Left cardiac atrium (tissue), 4 donors: ENCODE measurements at places on chromosomes 3 and 15.

DNA sequence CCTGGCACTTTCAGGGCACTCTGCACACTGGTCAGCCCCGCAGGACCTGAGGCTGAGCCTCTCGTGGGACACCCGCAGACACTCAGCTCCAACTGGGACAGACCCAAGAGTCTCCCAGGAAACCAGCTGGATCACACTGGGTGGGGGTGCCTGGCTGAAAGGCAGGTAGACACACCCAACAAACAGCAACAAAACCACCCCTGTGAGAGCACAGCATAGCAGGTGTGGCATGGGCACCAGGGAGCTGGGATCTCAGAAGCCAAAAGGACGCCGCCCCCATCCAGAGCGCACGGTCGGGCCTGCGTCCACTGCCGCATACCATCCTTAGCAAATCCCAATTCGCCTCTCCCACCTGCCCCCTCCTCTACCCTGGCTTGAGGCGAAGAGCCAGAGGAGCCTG lies 154.2 kb upstream of the LINGO1 start:
- no peak for DNase-seq

DNA sequence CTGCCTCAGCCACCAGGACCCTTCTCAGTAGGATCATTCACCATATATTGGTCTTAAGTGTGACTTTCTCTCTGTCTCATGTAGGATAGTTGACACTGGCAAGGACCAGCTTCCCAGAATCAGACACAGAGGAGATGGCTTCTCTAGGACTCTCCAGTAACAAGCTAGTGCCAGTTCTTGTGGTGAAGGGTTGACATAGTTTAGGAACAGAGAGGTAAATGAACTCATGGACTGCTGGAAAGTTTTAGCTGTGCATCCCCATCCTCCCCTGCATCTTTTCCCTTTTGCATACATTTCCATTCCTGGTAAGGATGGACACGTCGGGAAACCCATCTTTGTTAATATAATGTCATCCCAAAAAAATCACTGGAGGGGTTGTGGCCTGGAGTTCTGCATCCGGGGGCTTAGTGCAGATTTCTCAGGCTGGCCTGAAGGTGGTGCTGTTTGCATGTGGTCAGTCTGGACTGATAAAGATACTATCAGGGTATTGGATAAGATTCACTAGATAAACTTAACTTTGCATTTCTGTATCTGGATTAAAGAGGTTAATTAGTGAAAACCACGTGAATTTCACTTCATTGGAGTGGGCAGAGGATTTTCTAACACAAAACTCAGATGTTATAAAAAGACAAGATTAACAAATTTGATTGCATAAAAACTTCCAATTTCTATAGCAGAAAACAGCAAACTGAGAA lies 110.8 kb downstream of the TBC1D2B start:
- DNase-seq: no peak

- no peak for DNase-seq
These were observed 53.1 kb downstream of the SLC4A7 start for GRCh38 chr3:27431116-27431515.

DNA sequence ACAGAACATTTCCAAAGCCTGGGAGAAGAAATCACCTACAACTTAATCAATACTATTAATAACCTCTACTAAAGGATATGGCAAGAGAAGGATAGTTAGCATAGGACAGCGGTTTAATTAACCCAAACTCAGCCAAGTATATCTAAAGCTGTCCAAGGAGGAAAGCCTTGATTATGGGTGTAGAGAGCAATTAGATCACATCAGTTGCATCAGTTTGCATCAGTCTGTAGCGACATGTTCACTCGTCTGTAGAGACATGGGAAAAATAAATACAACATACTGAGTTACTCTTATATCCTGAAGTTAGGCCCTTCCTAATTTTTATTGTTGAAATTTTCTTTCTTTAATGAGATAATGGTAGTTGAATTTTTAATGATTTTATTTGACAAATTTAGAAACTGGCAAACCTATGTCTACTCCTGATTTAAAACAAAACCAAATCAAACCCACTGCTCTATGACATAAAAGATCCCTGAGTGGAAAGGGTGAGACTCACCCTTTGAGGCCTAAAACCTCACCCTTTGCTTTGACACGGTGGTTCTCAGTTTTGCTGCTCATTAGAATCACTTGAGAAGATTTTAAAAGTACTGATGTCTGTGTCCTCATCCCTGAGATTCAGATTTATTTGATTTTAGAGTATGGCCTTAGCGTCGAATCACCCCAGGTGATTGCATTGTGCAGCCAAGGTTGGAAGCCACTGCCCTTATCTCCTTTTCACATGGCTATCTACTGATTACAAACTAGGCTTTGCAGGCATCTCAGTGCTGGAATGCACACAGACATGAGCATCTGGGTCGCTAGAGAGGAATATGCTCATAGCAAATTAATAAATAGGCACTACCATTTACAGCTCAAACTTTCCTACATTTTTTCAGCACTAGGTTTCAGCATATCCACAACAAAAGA lies 2.8 kb upstream of the CLRN1 start:
- DNase-seq: no peak

DNA sequence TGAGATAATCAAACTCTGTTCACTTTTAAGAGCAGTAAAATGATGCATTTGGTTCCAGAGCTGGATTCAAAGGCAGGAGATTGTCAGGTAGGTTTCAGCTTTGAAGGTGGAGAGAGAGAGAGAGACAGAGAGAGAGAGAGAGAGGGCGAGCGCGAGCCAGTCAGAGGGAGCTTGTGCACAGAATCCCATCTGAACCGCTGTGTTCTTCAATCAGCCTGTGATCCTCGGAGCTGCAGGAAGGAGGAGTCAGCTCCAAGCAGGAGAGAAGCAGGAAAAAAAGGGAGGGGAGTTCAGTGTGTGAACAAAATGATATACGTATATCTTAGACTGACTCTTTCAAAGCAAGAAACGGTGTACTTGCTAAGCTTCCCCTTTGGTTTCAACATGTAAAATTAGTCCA lies at the start of gene GPR149:
GPR149 (minus strand) TSS at position 177 of the 400 bp plus-strand sequence. CDS start 575 bp downstream, outside the sequence.
- DNase-seq: no peak

- DNase-seq: peak; percentile 30
These were observed 42.8 kb downstream of the NR2C2 start for GRCh38 chr3:14989943-14990779.
